Stimulated activated naive CD4-positive, alpha-beta T cell treated with Interleukin-2 at 50 U/mL for 16 hours (primary cell): ENCODE measurements at places on chromosomes 1 and 21.

- DNase-seq: no peak
Measured at GRCh38 chr1:202680586-202681352, 29.5 kb downstream of the SYT2 start.

- DNase-seq: no peak
Measured at GRCh38 chr1:170556917-170557316, 25.0 kb downstream of the GORAB start.

- no peak for DNase-seq
Measured at GRCh38 chr1:174131032-174131638, 28.2 kb upstream of the RABGAP1L start.

- no peak for DNase-seq
Measured at GRCh38 chr1:224223819-224224714, 41.0 kb downstream of the DEGS1 start.

DNA sequence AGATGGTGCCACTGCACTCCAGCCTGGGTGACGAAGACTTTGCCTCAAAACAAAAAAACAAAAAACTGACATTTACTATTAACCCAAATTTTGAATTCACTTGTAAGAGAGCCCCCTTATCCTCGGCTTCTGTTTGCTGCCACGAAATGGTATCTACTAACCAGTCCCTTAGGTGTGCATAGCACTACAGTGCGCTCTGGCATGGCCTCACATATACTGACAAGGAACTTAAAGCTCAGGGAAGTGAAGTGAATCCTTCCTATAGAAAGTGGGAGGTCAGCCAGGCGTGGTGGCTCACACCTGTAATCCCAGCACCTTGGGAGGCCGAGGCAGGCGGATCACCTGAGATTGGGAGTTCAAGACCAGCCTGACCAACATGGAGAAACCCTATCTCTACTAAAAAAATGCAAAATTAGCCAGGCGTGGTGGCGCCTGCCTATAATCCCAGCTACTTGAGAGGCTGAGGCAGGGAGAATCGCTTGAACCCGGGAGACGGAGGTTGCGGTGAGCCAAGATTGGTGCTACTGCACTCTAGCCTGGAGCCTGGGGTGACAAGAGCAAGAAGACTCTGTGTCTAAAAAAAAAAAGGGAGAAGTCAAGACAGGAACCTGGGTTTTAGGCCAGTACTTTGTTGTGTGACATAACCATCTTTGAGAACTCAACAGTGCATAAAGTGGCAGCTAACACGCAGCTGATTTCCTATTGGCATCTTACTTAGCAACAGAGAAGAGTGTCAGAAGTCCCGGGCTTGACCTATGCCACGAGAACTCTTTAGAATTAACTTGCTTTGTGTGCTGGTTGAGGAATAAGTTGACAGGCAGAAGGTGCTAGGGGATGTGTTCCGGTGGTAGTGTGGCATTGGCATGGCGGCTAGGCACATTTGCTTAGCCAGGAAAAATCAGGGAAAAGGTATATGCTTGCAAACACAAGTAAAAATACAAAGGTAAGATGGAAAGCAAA, 16.8 kb downstream of the ERRFI1 start:
- no peak for DNase-seq

DNA sequence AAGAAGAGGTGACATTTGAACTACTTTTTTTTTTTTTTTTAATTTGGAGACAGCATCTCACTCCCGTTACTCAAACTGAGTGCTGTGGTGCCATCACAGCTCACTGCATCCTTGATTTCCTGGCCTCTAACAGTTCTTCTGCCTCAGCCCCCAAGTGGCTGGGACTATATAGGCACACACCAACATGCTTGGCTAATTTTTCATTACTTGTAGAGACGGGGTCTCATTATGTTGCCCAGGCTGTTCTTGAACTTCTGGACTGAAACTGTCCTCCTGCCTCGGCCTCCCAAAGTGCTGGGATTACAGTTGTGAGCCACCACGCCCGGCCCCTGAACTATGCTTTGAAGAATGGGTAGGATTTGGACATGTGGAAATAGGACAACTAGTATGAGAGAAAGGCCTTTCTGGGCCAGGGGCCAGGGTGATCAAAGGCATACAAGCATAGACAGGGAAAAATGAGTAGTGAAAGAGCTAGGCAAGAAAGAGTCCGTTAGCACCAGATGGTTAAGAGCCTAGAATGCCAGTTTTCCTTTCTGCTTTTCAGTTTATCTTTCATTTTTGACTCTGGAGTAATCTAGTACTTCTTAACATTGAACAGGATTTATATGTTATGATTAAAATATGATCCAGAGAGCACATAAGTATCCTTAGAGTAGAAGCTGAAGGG, 6.3 kb downstream of the RABGAP1L start:
- no peak for DNase-seq

GRCh38 chr1:225896937-225897549, 8.1 kb upstream of the LEFTY1 start:
- DNase-seq: peak; percentile 53

GRCh38 chr1:158945061-158945460, 13.7 kb downstream of the PYHIN1 start:
- DNase-seq: no peak

DNA sequence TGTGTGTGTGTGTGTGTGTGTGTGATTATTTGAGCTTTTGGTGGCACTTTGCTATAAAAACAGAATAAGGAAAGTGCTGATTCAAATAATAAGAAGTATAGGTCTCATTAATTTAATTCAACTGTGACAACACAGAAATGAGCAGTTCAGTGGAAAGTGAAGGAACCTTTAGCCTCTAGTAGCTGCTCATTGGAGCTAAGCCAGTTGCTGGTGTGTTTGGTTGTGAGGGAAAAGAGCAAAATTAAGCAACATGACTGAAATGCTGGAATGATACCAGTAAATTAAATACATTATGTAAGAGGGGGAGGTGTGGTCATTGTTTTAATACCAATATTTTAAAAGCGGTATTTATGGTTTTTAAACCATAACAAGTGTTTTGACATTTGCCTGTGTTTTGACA, 55.2 kb downstream of the KIAA0040 start:
- DNase-seq: no peak

GRCh38 chr21:31624961-31625491, 34.5 kb upstream of the SOD1 start:
- no peak for DNase-seq

DNA sequence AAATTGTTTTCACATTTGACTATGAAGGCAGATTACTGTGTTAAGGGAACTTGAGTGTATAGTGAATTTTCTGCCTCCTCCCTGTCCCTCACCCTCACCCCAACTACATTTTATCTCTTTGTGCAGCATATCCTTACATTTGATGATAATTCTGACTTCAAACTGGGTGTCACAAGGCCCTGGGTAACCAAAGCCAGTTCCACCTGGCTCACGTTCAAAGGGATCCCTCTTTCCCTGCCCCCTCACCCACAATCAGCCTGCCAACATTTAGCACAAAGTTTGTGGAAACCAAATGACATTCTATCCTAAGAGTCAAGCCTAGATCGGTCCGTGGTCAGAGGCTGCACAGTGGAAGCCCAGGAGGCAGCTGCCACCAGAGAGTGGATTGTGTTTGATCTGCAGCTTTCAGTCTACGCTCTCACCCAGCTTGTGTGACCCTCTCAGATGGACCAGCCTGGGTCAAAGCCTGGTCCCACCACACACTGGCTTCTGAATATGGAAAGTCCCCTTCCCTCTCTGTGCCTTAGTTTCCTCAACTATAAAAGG, 10.3 kb downstream of the KIAA0040 start:
- DNase-seq: no peak

- DNase-seq: no peak
Measured at GRCh38 chr1:61518670-61519400, 206.1 kb downstream of the TM2D1 start.

DNA sequence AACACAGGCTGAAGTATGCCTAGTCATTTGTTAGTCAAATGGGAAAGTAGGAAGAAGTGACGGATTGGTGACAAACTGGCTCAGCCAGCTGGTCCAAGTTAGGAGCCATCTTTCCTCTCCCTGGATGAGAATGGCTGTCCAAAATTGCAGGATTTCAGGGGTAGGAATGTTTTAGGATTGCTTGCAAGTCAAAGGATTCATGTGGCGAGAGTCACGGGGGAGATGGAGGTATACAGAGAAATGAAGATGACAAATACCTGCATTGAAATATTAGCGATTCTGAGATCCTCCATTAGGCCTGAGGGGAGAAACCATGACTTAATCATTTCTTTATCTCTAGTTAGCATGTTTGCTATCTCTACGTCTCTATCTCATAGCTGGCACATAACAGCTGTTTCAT, 41.8 kb upstream of the PIGC start:
- no peak for DNase-seq

- no peak for DNase-seq
Measured at GRCh38 chr1:200157715-200158114, 130.2 kb downstream of the NR5A2 start.

DNA sequence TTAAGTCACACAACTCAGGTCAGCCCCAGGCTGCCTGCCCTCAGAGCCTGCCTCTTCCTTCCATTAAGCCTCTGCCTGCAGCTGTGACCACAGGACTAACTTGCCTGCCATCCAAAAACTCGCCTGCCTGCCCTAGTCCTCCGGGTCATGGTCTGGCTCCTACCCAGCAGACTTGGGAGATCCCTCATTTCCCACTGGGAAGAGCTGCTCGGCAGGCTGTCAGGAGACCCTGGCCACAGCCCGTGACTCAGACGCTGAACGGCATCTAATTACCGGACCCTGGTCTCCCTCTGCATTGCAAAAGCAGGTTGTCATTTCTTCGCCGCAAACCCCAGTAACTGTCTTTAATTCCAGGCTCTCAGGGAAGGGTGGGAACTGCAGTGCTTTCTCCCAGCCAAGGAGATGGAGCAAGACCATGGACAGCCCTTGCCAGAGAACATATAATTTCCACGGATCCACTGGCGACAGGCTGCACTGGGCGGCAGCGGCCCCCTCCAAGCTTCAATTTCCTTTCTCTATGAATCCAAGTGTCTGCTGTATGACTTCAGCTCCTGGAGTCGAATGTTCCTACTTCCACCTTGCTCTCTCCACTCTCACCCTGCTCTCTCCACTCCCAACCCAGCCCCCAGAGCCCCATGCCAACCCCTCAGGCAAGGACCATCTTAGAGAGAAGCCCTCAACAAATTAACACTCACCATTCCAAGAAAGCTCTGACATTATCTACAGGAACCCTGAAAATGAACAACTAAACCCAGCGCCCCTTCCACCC, 20.4 kb downstream of the OLFML2B start:
- DNase-seq: no peak

DNA sequence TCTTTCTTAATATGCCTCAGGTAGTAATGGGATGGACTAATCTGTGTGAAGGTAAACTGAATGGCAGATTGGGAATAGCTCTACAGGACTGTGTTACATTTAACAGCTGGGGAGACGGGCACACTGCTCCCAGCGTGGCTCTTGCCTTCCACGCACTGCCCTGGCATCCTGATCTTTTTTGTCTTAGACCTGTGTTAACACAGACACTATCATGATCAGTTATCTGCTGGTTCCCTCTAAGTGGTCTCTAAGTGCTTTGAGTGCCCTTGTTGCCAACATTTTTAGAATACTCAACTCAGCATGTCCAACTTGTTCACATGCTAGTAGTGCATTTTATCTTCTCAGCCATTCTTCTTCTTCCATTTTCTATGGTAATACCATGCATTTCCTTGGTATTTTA, 208.1 kb downstream of the RYR2 start:
- no peak for DNase-seq

DNA sequence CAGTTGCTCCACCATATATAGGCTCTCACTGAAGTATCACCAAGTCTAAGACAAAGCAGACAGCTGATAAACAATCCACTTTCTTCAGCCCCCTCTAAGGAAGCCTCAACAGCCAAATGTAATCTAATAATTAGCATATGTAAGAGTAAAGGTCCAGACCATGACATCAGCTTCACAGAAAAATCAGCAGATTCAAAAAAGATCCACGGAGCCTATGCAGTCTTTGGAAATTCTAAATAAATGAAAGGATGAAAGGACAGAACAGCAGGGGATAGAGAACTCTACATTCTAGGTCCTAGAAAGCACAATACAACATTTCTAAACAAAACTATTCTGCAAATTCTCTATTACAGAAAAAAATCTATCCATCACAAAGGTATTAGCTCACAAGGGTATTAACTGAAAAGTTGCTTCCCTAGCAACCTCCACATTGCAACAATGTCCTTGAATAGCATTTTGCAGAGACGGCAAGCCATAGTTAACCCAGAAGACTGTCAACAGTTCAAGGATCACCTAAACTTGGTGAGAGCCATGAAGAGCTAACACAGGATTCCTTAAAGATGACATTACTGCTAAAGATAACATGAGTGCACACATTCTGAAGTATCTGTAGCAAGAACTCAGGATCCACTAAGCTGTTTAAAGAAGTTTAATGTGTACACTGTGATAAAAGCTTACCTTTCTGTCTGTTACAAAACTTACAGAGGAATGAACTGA, 74.3 kb downstream of the SIPA1L2 start:
- DNase-seq: no peak

- peak; percentile 31 for DNase-seq
Measured at GRCh38 chr1:66445492-66446181, 88.3 kb upstream of the SGIP1 start.

DNA sequence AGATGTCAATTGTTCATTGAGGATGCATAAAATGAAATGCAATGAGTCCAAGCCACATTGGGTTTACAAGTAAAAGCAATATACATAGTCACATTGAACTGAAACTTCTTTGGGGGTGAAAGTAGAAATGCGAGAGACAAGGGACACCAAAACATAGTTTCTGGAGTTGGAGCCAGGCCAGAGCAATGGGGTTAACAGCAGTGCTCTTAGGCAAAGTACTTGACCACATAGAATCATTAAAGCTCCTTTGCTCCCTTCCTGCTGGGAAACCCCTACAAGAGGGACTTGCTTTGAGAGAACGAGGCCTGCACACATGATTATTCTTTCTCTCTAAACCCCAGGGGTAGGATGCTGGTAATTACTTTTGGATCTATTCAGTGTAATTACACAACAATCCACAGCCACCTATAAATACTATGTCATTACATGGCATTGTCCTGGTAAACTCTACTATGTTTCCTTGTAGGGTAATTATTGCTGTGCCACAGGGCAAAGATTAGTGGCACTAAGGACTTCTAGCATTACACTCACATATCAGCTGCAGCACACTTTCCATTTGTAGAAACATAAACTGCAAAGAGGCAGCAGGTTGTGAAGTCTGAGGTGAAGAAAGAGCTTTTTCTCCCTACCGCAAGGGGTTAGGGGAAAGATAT, 421.6 kb upstream of the PBX1 start:
- DNase-seq: no peak

GRCh38 chr1:30196457-30196856, 526.9 kb downstream of the MATN1 start:
- DNase-seq: no peak

DNA sequence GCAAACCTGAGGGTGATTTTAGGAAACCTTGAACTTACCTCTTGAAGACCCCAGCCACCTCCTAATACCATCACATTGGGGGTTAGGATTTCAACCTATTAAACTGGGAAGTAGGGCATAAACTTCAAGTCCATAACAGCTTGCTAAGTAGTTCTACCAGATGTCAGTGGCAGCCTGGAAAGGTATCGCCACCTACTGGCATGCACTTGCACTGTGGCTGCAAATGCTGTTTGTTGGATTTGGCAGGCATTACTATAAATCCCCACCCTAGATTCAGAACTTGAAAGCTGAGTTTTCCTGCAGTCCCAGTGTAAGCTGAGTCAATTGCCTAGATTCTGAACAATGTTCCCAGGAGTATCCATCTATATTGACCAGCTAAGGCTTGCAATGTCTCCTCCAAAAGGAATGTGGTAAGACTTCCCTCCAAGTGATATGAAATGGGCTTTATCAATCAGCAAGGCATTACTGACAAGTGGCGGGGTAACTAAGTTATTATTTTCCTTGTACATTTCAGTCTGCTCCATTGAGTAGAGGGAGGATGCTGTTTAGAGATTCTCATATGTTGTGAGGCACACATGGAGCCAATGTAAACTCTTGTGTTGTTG, 474.5 kb downstream of the PTPRC start:
- peak; percentile 47 for DNase-seq
